Right atrium auricular region (tissue), 2 donors: ENCODE measurements at places on chromosomes 1 and 21. TPM values are rescaled to one million over a fixed set of nuclear protein-coding genes. Genes with fewer than 3 reads are reported as not detected.

SLAMF1 gene
- total RNA-seq: 0.11 TPM

TMEM52 gene
- 0.51 TPM for total RNA-seq

LCE7A gene
- total RNA-seq: not detected

SAMD13 gene
- total RNA-seq: 1.1 TPM

SNAP47 gene
- total RNA-seq: 102 TPM

CAPN2 gene
- total RNA-seq: 61.4 TPM

OR10Z1 gene
- total RNA-seq: not detected

KDF1 gene
- 0.86 TPM for total RNA-seq

MAP1LC3C gene
- total RNA-seq: not detected

CD34 gene
- total RNA-seq: 76.7 TPM

GOLT1A gene
- not detected for total RNA-seq

PERM1 gene
- total RNA-seq: 22.0 TPM

SLC16A4 gene
- total RNA-seq: 8.9 TPM

LAMC2 gene
- total RNA-seq: 4.9 TPM

AGBL4 gene
- total RNA-seq: 1.7 TPM

UBE2U gene
- not detected for total RNA-seq

TATDN3 gene
- 39.6 TPM for total RNA-seq

C8B gene
- total RNA-seq: not detected

CXADR gene
- total RNA-seq: 28.8 TPM

MLLT11 gene
- 10.9 TPM for total RNA-seq

DDAH1 gene
- 18.3 TPM for total RNA-seq

GJA9 gene
- total RNA-seq: not detected

PSMB4 gene
- total RNA-seq: 179 TPM

FBLIM1 gene
- 124 TPM for total RNA-seq

SPRR5 gene
- not detected for total RNA-seq

KRTAP19-3 gene
- total RNA-seq: not detected

FCGR1A gene
- total RNA-seq: not detected

MAP10 gene
- 2.1 TPM for total RNA-seq

AMY1C gene
- total RNA-seq: not detected

PTCH2 gene
- 0.22 TPM for total RNA-seq

STMN1 gene
- total RNA-seq: 13.4 TPM

FCAMR gene
- not detected for total RNA-seq

CD247 gene
- 1.1 TPM for total RNA-seq

LRIF1 gene
- 9.2 TPM for total RNA-seq

SPRR2G gene
- not detected for total RNA-seq

ERICH3 gene
- not detected for total RNA-seq

SPATA45 gene
- not detected for total RNA-seq

IVL gene
- not detected for total RNA-seq

MEAF6 gene
- 61.0 TPM for total RNA-seq

LRRC8D gene
- 10.9 TPM for total RNA-seq

LYSMD1 gene
- total RNA-seq: 16.1 TPM

MSH4 gene
- 0.11 TPM for total RNA-seq

OR2L2 gene
- not detected for total RNA-seq

PRAMEF12 gene
- not detected for total RNA-seq

OR2T35 gene
- total RNA-seq: not detected

TXNDC12 gene
- 30.2 TPM for total RNA-seq

SLAMF9 gene
- not detected for total RNA-seq

NUP210L gene
- 0.28 TPM for total RNA-seq
